Bronchus fibroblast of lung (primary cell): ENCODE measurements at places on chromosomes 11 and 22. TPM values are rescaled to one million over a fixed set of nuclear protein-coding genes. Genes with fewer than 3 reads are reported as not detected.

The BATF2 gene
- 1.2 and 1.3 TPM in 2 replicates for total RNA-seq

The SCGB1A1 gene
- not detected in 2 replicates for total RNA-seq

The BTG4 gene
- total RNA-seq: 0.15 and 0.17 TPM in 2 replicates

The USP2 gene
- total RNA-seq: 0.15 and 0.84 TPM in 2 replicates

The DGAT2 gene
- 0.67 and 1.0 TPM in 2 replicates for total RNA-seq

The HEPHL1 gene
- not detected in 2 replicates for total RNA-seq

The UPK2 gene
- not detected in 2 replicates for total RNA-seq

The FBLN1 gene
- 192 and 211 TPM in 2 replicates for total RNA-seq

The IRAG1 gene
- total RNA-seq: 0.59 and 0.67 TPM in 2 replicates

The OR6T1 gene
- not detected in 2 replicates for total RNA-seq

The C22orf31 gene
- total RNA-seq: not detected in 2 replicates

The ST13 gene
- total RNA-seq: 91.4 and 113 TPM in 2 replicates

The FOLH1 gene
- total RNA-seq: not detected in 2 replicates

The OR52I2 gene
- total RNA-seq: not detected in 2 replicates

The FGF4 gene
- not detected in 2 replicates for total RNA-seq

The TRPC6 gene
- 1.2 and 1.5 TPM in 2 replicates for total RNA-seq

The OR52B6 gene
- not detected in 2 replicates for total RNA-seq

The CXCR5 gene
- total RNA-seq: not detected in 2 replicates
